ENCODE measurements at places on chromosomes 6 and 20. TPM values are rescaled to one million over a fixed set of nuclear protein-coding genes. Genes with fewer than 3 reads are reported as not detected.

PRRT1 gene
- total RNA-seq, result 1.5 TPM

CDK5RAP1 gene
- total RNA-seq, result 33.8 TPM

SLC2A10 gene
- 2.8 TPM for total RNA-seq

MYH7B gene
- 0.60 TPM for total RNA-seq

MOG gene
- not detected for total RNA-seq

SLC26A8 gene
- 3.6 TPM for total RNA-seq

AVP gene
- total RNA-seq, result not detected

HSP90AB1 gene
- total RNA-seq, result 387 TPM

PRDM1 gene
- 63.7 TPM for total RNA-seq

TSPO2 gene
- 6.3 TPM for total RNA-seq

ATXN1 gene
- total RNA-seq, result 123 TPM

FAXC gene
- 0.05 TPM for total RNA-seq

LPA gene
- not detected for total RNA-seq

LY86 gene
- 62.0 TPM for total RNA-seq

CALHM4 gene
- total RNA-seq, result not detected

MUC22 gene
- total RNA-seq, result not detected

NINL gene
- total RNA-seq, result 8.2 TPM

LGSN gene
- 0.13 TPM for total RNA-seq

SPDEF gene
- not detected for total RNA-seq

HAO1 gene
- total RNA-seq, result not detected

RAMACL gene
- total RNA-seq, result 3.2 TPM

RIMS1 gene
- total RNA-seq, result not detected

FHL5 gene
- 9.6 TPM for total RNA-seq

TAGAP gene
- total RNA-seq, result 63.9 TPM

MLIP gene
- total RNA-seq, result not detected

WFDC2 gene
- total RNA-seq, result not detected

ZC3H12D gene
- 20.1 TPM for total RNA-seq

KIF25 gene
- total RNA-seq, result 0.32 TPM

CD83 gene
- 19.5 TPM for total RNA-seq

COL21A1 gene
- total RNA-seq, result 0.14 TPM

HLA-DRB5 gene
- 7.7 TPM for total RNA-seq

ZNF831 gene
- 29.2 TPM for total RNA-seq

MCM8 gene
- 6.0 TPM for total RNA-seq

TMEM170B gene
- 7.5 TPM for total RNA-seq

PROCR gene
- total RNA-seq, result 57.5 TPM

CPXM1 gene
- 1.9 TPM for total RNA-seq

GATA5 gene
- total RNA-seq, result not detected

WFDC5 gene
- total RNA-seq, result not detected

OR2H1 gene
- total RNA-seq, result not detected

ROMO1 gene
- total RNA-seq, result 66.2 TPM

FAM50B gene
- 8.0 TPM for total RNA-seq

HLA-DRA gene
- 1,645 TPM for total RNA-seq

TGM6 gene
- total RNA-seq, result not detected

SNAP25 gene
- 0.80 TPM for total RNA-seq

EFCAB8 gene
- 1.9 TPM for total RNA-seq

Data from spleen (tissue), 13 donors.